AG04450 (cell line): ENCODE measurements at places on chromosomes 6 and 20.

DNA sequence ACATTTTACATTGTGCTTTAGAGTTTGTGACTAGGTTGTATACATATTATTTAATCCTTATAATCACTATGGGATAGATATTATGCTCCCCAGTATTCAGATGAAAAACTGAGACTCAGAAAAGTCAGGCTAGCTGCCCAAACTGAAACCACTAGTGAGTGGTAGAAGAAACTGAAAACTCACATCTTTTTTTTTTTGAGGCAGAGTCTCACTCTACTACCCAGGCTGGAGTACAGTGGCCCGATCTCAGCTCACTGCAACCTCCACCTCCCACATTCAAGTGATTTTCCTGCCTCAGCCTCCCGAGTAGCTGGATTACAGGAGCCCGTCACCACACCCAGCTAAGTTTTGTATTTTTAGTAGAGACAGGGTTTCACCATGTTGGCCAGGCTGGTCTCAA is 22.2 kb downstream of the RNF24 start:
- no peak for DNase-seq

DNA sequence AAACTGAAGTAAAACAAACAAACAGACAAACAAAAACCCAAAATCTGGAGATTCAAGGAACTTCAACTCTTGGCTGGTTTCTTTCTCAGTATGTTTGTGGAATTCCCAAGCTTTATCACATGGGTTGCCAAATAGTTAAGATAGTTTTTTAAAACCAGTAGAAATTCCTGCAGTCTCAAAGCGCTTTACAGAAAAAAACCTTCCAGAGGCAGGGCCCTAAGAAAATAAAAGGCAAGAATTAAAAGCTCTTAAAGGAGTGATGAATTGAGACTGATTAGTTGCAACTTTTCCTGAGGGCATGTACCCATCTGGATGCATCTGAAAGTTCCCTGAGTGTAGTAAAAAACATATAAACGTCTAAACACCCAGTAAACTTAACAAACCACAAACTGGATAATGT is 25.9 kb upstream of the PTCHD4 start:
- no peak for DNase-seq

DNA sequence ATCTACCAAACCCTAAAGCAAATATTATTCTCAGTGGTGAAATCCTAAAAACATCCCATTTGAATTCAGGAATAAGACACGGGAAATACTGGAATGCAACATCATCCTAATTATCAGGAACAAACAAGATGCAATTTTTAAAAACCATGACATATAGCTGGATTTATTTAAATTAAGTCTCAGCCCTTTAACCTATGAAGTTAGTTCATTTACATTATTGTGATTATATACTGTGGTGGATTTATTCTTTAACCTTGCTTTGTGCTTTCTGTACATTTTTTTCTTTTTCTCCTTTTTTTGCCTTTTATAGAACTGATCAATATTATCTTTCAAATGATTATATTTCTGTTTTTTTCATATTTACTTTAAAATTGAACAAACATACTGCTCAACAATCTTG is 59.8 kb upstream of the ARMC2 start:
- no peak for DNase-seq

GRCh38 chr6:157909282-157909664 is 72.4 kb upstream of the SYNJ2 start:
- DNase-seq: no peak

DNA sequence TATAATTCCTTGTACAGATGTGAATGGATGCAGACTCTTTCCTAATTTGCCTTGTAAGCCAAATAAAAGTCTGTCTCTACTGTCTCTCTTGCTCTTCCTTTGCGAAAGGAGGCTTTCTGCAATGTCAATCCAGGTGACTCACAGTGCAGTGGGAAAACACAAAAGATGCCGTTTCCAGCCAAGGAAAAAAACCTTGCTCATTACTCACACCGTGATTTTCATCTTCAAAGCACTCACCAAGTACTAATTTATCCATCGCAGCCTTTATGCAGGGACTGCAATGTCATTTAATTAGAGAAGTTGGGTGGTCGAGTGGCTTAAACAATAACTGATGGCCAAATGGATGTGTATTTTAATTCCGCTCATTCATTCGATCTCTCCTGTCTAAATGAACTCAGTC is 23.8 kb downstream of the SAYSD1 start:
- DNase-seq: no peak

- DNase-seq: no peak
These were observed 166.1 kb upstream of the CST7 start for GRCh38 chr20:24782801-24783630.

DNA sequence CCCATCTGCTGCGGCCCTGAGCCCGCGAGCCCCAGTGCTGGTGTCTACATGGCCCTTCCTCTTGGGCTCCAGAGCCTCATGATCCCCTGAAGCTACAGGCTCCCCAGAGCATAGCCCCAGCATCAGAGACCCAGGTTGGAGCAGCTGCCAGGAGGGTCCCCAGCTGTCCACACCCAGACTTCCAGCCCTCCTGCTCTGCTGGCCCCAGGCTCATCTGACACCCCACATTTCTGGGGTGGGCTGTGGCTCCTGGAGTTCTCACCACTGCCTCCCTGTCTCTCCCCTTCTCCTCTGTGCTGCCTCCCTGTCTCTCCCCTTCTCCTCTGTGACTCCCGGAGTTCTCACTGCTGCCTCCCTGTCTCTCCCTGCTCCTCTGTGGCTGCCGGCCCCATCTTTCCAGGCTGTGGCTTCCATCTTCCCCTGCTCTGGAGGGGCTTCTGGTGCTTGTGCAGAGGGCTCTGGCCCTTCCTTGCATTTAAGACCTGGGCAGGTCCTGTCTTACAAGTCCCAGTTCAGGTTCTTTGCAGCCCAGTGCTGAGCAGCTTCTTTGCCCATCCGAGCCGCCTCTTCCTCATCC is 108.1 kb downstream of the ERMARD start:
- no peak for DNase-seq

DNA sequence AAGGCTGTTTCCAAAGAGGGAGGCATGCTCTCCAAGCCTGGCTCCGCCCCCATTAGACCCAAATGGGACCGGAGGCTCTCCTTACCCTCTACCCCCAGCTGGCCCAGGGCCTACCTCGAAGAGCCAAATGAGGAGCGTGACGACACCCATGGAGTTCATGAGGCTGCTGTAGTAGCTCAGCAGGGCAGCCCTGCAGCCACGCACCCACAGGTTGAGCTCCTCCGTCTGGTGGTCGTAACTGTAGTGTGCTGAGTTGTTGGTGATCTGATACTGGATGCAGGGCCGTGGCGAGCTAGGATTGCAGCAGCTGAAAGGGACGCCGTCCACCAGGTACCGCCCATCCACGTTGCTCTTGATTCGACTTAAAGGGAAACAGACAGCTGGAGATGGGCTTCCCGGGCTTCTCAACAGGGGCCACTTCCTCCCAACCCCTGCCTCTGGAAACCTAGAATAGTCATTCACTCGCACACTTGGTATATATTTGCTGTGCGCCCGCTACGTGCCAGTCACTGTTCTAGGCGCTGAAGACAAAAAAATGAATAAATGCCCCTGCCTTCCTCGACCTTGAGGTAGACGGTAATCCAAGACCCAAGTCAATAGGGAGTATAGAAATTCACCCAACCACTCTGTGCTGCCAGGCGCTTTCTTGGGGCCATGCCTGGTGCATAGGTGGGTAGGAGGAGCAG is 18.0 kb downstream of the PRPH2 start:
- no peak for DNase-seq

- DNase-seq: no peak
These were observed 265.2 kb downstream of the QKI start for GRCh38 chr6:163679753-163680152.

GRCh38 chr6:12103158-12103557 is 91.0 kb downstream of the HIVEP1 start:
- no peak for DNase-seq

- DNase-seq: no peak
These were observed at the start of gene CDC40 for GRCh38 chr6:110180228-110181008. Gene CDC40, plus strand, starts transcription at chr6:110180427. Its CDS starts 18 bp downstream, at chr6:110180445.

DNA sequence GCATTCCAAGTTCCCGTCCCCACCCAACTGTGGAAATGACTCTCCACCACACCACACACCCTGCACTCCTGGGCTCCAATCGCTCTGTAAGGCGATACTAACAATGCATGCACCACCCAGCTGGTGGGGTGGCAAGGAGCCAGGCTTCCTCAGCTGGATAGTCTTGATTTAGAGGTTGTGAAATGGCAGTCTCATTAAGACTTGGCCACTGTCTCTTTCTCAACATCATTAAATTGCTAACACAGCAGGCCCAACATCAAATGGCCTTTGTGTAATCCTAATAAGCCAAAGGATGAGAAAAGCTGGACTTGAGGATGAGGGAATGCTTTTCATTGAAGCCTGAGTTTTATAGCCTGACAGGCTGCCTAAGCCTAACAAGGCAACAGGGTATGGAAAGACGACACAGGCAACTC is 223.7 kb downstream of the GMDS start:
- peak; percentile 58 for DNase-seq

DNA sequence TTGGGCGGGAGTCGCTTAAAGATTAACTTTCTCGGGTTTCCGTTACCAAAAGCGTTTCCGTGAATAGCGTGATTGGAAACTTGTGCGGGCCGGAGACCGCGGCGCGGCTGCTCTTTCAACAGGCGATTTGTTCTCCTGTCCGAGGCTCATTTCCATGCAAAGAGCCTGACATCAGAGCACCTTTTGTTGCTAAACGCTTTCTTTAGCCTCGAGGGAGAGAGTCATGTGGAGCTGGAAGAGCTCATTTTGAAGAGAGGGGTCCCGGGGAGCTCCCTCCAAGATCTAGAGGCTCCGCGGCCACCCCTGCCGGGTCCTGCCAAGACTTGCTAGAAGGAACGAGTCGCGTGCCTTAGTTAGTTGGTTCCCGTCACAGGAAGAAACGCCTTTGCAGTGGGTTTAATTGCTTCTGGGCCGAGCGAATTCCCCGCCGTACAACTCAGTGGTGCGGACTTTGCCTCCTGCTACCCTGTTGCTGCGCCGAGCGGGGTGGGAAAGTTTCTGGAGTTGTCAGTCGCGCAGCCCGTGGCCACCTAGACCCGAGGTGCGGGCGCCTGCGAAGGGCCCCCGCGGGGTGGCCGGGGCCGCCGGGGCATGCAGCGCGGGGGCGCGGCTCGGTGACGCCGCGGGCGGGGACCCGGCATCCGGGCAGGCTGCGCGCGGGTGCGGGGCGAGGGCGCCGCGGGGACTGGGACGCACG is at the start of gene SASH1:
Gene SASH1 (plus strand): TSS at position 489 of the 697 bp plus-strand sequence. CDS start 230 bp downstream, outside the sequence.
- DNase-seq: peak; percentile 38

DNA sequence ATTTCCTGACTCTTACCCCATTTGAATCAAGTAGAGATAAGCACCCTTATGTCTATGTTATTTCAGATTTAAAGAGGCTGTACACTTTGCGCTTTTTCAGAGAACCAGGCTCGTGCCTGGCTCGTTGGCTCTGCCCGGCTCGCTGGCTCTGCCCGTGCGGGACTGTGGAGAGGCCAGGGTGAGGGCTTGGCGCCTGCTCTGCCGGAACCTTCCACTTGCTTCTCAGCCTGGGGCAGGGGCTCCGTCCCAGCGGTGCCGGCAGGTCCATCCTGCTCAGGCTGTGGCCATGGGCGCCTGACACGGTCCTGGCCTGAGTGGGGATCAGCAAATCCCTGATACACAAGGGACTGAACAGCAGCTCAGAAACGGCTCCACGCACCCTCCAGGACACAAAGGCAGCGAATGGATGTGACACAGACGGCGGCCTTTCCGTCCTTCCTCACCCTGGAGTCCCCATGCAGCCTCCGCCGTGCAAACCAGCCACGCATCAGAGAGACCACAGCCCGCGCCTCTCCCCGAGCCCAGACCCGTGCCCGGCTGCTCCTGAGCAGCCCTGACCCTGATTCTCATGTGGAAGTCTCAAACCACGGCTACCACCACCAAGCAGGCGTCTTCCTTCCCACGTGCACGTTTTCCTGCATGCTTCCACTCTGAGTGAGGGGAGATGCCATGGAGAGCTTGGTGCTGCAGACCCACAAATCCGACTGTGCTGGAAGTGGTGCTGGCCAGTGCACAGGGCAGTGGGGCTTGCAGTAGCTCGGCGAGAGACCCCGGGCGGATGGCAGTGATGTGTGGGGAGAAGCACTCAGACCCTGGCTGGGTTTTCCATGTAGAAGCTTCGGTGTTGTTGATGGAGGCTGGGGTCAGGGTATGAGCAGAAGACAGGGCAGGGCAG is 233.9 kb downstream of the ERMARD start:
- no peak for DNase-seq

- DNase-seq: no peak
These were observed 1.9 kb downstream of the KIAA1755 start for GRCh38 chr20:38258545-38259215.

DNA sequence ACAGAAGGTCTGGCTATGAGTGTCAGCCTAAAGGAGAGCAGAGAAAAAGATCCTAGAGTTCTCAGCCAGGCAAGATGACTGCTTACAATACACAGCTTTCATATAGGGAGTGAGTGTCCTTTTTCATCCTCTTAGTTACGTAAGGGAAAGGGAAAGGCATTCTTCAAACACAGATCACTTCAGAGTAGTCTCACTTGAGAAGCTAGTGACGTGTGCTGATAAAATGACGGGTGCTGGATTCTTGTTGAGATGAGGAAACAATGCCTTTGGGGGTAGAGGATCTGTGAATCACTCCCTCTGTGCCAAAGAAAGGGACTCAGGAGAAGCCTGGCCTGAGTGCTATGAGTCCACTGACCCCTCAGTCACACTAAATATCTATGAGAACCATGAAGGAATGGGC is 117.3 kb downstream of the QRSL1 start:
- no peak for DNase-seq

DNA sequence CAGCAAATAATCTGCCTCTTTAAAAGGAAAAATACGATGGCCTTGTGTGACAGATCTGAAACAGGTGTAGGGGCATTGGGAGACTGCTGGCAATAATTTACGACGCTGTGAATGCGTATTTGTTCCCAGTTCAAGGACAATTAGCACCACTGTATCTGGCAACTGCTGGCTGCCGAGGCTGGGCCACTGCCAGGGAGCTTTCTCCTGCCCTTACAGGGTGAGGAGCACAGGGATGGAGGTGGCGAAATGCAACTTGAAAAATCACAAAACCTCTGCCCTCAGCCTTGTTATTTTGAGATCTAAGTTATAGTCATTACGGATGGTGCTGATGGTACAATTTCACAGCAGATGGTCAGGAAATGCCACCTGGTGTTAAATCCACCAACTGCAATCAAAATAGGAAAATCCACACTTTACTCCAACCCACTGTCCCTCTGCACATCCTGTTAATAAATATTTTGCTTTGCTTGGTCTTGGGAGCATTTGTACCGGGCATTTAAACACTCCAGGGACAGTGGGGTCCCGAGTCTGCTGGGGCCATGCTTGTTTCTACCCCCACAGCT is 6.4 kb downstream of the MYLK4 start:
- DNase-seq: no peak

DNA sequence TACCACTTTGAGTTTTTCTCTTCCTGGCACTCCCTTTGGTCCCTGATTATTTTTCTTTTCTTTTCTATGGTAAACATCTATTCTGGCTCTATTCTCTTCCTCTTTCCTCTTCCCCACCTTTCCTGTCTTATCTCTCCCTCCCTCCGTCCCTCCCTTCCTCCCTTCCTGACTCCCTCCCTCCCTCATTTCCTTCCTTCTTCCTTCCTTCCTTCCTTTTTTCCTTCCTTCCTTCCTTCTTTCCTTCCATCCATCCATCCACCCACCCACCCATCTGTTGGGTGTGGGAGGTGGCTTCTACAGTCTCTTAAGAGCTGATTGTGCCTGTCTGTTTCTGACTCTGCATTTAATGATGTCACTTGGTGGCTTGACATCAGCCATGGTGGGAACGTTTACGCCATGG is 43.5 kb upstream of the GTSF1L start:
- no peak for DNase-seq
